ENCODE measurements at places on chromosomes 16 and 17.

DNA sequence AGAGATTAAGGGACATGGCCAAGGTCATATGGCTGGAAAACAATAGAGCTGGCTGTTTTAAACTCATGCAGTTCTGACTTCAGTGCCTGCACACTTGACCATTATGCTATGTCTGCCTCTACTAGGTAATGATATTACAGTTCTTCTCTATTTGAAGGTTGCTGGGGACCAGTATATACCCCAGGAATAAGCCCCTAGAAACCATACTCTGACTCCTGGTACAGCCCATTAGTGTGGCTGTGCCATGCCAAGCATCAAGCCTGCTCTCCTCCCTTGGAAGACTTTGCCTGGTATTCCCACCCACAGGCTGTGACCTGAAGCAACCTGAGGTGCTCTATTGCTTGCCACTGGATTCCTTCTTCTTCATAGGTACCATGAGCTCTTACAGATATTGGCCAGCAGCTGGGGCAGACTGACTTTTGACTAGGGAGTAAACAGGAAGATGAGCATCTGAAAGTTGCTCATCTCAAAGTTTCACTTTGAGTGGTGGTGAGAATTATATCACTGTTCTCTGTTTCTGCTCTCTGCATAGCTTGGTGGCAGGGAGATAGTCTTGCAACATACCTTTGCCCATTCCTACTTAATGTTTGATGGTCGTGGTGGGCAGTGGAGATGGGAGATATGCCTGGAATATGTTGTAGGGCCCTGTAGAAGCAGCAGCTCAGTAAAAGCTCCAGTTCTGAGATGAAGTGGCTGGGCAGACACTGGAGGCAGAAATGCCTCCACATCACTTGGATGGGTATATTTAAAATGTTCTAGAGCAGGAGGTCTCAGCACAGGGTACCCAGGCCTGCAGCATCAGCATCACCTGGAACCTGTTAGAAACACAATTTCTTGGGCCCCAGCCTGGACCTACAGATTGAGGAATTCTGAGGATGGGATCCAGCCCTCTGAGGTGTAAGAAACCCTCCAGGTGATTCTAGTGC, 274.7 kb downstream of the HS3ST4 start:
- no peaks in the 10 kb centered on the region for H3K4me1 ChIP-seq
- H3K27me3 ChIP-seq: no peaks in the 10 kb centered on the region
- DNase-seq: no peak
- H3K27ac ChIP-seq: no peak overlapping the region
- no peak overlapping the region for H3K4me3 ChIP-seq

DNA sequence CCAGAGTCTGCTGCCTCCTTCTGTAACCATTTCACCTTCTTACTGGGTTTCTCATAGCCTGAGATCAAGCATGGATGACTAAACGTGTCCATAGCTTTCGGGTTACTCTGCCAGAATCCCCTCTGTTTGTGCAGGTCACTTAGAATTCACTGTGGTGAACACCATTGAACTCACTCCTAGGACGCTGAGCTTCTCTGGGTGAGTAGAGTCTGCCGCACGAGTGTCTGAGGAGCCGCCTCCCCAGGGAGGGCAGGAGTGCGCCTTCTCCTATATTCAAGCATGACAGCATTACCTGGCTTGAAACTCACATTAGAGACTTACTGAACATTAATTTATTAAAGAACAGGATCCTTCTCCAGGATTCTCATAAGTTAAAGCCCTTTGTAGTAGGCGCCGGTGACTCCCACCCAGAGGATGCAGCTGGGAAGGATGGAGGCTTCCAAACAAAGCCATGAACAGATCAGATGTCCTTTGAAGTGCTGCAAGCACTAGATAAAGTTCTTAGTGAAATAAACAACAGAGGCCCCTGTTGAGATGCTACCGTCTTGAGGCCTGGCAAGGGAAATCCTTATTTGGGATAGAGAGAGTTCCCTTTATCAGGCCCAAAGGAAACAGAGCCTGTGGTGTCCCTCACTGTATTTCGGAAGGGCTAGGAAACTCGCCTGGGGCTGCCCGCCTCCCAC, 144.6 kb upstream of the PLCG2 start:
- no peak for DNase-seq
- H3K4me3 ChIP-seq: no peak overlapping the region
- H3K27ac ChIP-seq: no peak overlapping the region
- H3K4me1 ChIP-seq: no peaks in the 10 kb centered on the region
- H3K27me3 ChIP-seq: no peaks in the 10 kb centered on the region

DNA sequence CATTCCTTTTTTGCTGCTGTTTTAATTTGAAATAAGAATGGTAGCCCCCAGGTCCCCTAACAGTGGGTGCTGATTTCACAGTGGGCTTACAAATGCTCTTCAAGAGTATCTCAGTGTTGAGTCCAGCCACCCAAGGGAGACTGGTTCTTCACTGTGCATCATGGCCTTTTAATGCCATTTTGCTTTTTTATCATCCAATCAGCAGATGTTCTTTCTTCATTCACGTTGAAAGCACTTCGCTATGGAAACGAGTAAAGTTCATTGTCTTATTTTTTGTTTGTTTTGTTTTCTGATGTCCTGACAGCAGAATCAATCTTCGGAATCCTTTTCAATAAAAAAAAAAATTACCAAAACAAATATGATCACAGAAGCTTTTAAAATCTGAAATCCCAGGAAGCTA, 429.0 kb downstream of the MAF start:
- H3K27ac ChIP-seq: no peak overlapping the region
- no peaks in the 10 kb centered on the region for H3K27me3 ChIP-seq
- no peaks in the 10 kb centered on the region for H3K36me3 ChIP-seq
- no peak overlapping the region for H3K4me3 ChIP-seq
- DNase-seq: no peak

DNA sequence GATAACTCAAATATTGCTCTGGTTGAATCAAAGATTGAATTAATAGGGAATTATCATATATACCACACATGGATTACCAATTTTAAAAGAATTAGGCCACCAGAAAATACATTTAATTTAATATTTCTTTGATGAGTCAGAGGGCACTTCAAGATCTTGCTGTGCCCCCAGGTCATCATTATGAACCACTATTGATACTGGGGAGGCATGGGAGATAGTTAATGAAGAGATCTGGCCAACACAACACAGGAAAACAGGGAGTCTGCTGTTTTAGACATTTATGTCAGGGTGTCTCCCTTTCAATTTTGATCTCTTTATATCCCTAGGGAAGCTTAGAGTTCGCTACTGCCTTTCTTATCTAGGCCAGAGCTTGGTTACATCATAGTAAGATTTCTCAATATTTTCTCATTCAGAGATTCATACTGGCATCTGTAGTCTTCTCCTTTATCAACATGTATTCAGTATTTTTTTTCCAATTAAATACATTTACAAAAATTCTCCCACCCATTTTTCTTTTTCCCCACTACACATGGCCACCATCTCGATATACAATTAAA, 158.3 kb upstream of the ZFHX3 start:
- H3K4me1 ChIP-seq: no peaks in the 10 kb centered on the region
- H3K27ac ChIP-seq: no peak overlapping the region
- H3K4me3 ChIP-seq: no peak overlapping the region
- no peaks in the 10 kb centered on the region for H3K27me3 ChIP-seq
- no peaks in the 10 kb centered on the region for H3K36me3 ChIP-seq
- DNase-seq: no peak

- no peak overlapping the region for H3K4me3 ChIP-seq
- no peaks in the 10 kb centered on the region for H3K27me3 ChIP-seq
- H3K4me1 ChIP-seq: peaks cover 4% of the 10 kb centered on the region
- no peaks in the 10 kb centered on the region for H3K36me3 ChIP-seq
- DNase-seq: peak; percentile 86
Observed at GRCh38 chr17:76623271-76624146, 20.0 kb downstream of the ST6GALNAC1 start.
